ENCODE measurements at places on chromosomes 2 and 18.

DNA sequence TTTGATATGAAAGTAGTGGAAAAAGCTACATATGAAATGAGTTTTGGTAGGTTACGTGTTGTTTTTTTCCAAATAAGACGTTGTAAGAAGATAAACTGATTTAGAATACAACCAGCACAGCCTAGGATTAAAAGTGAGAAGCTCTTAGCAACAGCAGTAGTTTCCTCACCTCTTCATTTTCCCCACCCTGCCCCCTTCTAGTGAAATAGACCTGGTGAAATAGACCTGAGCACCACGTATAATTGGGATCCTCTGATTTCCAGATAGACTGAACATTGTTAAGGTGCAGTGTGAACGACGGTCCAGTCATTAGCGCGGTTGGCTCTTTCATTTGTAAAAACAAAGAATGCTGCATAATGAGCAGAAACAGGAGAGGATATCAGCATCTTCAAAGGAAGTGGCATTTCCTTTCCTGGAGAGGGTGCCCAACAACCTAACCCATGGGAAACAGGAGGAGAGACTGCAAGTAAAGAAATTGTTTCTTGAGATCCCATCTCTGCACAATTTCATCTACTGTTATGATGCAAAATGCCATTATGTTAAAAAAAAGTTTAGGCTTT lies 114.3 kb downstream of the FIGN start:
- DNase-seq: no peak

DNA sequence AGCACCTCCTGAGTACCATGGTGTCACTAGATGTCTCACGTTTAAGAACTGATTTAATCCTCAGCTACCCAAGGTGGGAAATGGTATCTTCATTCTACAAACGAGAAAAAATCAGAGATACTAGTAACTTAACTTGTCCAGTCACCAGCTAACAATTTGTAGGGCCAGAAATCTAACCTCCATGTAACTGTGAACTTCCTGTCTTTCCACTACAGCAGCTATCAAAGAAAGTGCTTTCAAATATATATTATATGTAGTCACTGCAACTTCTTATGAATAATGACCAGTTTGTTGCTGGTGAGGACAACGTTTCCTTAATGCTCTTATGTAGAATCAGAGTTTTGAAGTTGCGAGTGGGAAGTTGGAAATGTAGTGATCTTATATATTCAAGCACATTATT lies 1.9 kb downstream of the REV1 start:
- DNase-seq: no peak

DNA sequence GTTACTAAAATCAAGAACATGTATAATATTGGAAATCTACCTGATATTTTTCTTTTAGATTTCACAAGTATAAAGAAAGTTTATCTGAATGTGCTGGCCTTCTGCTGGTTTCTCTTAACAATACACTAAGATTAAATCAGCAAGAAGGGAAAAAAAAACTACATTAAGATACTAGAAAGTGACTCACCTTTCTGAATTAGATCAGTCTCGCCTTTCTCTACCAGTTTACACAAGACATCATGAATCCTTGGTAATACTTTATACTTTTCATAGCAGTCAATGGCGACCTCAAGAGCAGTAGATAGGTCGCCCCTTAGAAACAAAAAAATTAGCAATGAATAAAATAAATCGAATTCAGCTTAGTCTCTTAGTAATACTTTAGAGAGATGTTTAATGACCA lies 61.2 kb downstream of the LRPPRC start:
- DNase-seq: no peak

GRCh38 chr2:204452464-204453023 lies 92.7 kb upstream of the PARD3B start:
- no peak for DNase-seq

DNA sequence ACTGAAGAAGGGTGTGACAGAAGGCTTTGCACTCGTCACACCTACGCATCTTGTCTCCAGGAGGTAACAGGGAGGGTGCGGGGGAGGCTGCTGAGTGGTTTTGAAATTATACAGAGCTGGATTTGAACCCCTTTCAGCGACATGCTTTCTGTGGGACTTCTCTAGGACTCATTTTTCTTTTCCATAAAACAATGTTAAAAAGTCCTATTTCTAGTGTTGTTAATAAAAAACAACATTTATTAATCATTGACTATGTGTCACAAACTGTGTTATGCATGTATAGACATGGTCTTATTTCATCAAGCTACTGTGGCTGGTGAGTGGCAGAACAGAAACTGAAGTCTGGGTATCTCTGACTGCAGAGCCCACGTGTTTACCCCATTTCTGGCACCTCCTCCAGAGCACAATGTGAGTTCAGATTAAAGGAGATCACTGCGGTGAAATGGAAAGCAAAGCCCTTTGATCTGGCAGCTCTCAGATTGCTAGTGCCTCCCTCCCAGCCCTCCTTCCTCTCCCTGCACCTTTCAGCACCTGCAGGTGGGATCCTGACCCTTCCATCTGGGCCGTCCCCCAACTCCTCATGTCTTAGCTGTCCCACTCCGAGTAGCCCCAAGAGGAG lies 315.5 kb upstream of the MYT1L start:
- no peak for DNase-seq

- no peak for DNase-seq
These were observed 77.2 kb downstream of the TCF4 start for GRCh38 chr18:55510809-55511208.

DNA sequence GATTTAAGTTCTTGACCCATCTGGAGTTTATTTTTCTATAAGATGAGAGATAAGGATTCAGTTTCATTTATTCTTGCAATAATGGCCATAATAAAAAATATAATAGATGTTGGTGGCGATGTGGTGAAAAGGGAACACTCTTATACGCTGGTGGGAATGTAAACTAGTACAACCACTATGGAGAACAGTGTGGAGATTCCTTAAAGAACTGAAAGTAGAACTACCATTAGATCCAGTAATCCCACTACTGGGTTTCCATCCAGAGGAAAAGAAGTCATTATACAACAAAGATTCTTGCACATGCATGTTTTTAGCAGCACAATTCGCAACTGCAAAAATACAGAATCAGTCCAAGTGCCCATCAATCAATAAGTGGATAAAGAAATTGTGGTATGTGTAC lies 1040.5 kb upstream of the GYPC start:
- no peak for DNase-seq

DNA sequence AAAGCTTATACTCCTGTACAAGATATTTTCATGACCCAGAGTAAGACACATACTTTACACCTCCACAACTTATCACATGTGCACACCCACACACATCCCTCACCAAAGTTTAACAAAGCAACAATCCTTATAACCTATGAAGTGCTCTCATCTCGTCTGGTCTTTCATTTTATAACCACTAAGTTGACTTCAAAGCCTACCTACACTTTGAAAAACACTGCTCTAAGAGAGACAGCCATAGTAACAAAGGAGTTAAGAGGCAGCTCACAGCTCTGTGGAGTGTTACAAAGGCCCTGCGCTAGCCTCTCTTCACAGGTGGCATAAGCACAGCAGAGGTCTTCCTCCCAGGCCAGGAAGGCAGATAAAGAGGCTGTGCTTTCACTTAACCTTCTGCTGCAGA lies 69.7 kb upstream of the TMEM200C start:
- no peak for DNase-seq

- no peak for DNase-seq
These were observed 310.7 kb upstream of the EPAS1 start for GRCh38 chr2:45986509-45986908.

- no peak for DNase-seq
These were observed 18.5 kb upstream of the IGFBP5 start for GRCh38 chr2:216713691-216714336.
